ENCODE measurements at places on chromosomes 2 and 18.

GRCh38 chr18:47287911-47288585, 36.6 kb upstream of the SKOR2 start:
- DNase-seq: no peak

- peak; percentile 71 for DNase-seq
These were observed 21.7 kb upstream of the CTAGE1 start for GRCh38 chr18:22439447-22439846.

DNA sequence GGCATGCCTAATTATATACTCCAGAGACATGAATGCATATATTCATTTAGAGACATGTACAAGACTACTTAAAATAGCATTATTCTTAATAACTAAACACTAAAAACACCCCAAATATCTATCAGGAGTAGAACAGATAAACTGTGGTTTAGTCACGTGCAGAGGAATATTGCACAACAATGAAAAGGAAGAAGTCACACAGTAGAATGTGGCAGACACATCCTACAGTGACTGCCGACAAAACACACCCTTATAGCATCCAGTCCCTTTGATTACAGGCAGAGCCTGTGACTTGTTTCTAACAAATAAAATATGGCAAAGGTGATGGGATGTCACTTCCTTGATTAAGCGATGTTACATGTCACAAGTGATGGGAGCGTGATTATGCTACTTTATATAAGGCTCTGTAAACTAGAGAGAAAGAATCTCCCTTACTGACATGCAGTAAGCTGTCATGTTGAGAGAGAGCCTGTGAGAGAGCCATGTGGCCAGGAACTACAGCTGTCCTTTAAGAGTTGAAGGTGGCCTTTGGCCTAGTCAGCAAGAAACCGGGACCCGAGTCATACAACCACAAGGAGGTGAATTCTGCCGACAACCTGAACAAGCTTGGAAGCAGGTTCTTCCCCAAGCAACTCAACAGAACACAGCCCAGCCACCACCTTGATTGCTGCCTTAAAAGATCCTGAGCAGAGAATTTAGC, 39.1 kb upstream of the LGALSL start:
- no peak for DNase-seq

- DNase-seq: no peak
These were observed 68.6 kb downstream of the NYAP2 start for GRCh38 chr2:225468131-225468530.

GRCh38 chr2:65700004-65700651, 267.7 kb upstream of the SPRED2 start:
- DNase-seq: no peak

- no peak for DNase-seq
These were observed 65.6 kb downstream of the ZFP36L2 start for GRCh38 chr2:43160778-43161177.

DNA sequence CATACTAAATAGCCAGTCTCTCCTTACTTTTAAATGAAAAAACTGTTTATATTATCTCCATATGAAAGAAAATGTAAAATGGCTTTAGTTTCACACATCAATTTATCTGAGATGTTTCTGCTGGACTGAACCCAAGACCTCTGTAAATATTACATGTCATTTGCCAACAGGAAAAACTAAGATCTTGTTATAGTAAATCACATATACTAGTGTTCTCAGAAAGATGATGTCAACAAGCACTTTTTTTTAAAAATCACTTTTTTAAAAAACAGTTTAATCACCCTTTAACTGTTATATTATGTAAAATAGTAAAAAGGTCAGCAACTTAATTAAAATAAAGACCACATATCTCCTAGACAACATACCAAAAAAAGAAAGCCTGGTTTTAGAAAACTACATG, 46.3 kb downstream of the PTPN2 start:
- peak; percentile 56 for DNase-seq

DNA sequence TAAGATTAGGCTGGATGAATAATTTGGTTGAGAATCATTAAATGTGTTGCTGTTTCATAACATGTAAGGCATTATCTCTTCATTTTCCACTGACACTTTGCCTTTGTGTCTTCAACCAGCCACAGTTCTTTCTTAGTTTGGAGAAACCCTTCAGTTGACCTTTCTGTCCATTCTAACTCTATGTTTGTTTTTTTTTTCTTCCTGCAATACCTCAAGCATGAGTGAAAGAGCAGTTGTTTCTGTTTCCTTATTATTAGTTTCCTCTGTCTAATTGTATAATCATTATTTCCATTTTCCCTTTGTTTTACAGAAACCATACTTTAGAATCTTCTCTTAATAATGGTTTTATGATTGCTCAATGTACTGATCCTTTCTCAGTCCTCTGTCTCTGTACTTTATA, 25.6 kb downstream of the HADHB start:
- DNase-seq: no peak

DNA sequence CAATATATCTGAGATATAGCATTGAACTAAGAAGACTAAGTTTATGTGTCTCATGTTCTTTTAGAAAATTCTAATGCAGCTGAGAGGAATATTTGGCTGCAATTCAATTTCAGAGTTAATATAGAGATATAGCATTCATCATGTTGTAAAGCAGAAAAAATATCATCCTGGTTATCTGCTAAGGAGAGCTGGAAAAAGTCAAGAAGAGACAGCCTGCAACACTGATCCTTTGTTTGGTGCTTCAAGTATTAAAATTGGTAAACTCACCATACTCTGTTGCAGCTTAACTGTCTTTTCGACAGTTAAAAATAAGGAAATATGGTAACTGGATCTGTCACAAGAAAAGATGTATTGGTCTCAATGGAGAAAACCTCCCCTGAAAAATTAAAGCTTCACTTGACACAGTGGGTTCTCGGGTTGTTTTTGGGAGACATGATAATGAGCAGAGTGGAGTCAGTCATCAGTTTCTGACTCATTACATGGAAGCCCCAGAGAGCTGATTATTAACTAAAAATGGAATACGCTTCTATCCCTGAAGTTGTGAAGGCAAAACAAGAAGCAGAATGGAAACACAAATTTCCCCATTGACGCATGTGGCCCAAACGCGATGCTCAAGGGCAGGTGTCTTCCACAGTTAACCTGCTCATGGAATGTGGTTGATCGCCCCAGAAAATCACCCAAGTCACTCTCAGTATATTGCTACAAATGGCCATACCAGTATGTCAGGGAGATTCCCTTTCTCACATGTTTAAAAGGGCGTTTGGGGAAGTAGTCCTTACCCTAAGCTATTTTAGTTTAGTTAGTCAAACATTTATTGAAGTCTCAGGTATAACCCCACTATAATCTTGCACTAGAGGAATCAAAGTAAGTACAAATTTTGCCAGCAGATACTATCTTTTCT, 8.2 kb downstream of the BCL2 start:
- no peak for DNase-seq

- no peak for DNase-seq
These were observed 119.8 kb downstream of the BCL2 start for GRCh38 chr18:63199743-63200241.

DNA sequence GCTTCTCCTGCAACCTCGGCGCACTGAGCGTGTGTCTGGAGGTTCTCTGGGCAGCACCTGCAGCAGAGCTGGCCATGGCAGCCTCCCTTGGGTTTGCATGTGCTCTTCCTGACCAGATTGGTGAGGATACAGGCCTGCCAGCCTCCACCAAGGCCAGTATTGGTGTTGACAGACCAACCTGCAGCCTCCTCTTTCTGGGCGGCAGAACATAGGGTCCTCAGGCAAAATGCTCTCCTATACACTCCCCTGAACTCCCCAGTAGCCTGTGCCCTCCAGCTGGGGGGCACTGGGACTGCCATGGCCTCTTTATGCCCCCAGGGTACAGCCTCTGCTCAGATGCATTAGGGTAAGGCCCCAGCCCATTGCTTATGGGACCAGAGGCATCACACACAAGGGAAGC, 131.9 kb upstream of the SPRED2 start:
- no peak for DNase-seq

GRCh38 chr2:83640506-83640905, 818.6 kb downstream of the SUCLG1 start:
- peak; percentile 20 for DNase-seq

DNA sequence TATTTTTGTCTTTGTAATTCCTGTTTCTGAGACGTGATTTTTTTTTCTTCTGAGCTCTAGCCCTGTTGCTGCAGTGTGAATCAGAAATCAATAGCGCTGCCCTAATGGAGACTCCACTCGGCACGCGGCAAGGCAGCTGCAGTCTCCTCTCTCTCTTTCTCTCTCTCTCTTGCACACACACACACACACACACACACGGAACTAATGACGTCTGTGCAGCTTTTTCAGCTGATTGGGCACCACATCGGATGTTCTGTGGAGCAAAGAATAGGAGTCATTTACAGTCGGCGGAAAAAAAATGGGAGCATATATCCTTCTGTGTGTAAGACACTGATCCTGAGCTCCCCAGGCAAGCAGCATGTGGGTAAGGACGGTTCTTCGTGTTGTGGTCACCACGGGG, 2.0 kb upstream of the MYT1L start:
- no peak for DNase-seq

GRCh38 chr2:40095000-40095399, 315.9 kb upstream of the THUMPD2 start:
- peak; percentile 68 for DNase-seq

DNA sequence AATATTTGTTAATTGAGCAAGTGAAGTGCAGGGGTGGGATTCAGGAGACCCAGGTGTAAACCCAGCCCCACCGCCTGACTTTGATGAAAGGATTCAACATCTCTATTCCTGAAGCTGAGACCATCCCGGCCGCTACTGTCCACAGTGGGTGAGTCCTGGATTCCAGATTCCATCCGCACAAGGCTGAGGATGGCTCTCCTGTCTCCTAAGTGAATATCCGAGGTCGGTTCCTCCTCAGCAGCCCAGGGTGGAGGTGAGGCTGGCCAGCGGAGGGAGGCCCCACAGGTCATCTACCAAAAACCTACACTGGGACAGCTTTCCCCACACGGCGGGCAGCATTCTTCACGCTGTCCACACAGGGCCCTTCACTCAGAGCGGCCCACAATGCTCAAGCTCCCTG, 57.6 kb downstream of the ACKR3 start:
- no peak for DNase-seq

GRCh38 chr18:7291046-7291445, 60.2 kb downstream of the LRRC30 start:
- no peak for DNase-seq

- DNase-seq: no peak
These were observed 15.4 kb downstream of the ALPG start for GRCh38 chr2:232422051-232422450.

- DNase-seq: no peak
These were observed 18.0 kb downstream of the FBXO41 start for GRCh38 chr2:73266061-73266901.

DNA sequence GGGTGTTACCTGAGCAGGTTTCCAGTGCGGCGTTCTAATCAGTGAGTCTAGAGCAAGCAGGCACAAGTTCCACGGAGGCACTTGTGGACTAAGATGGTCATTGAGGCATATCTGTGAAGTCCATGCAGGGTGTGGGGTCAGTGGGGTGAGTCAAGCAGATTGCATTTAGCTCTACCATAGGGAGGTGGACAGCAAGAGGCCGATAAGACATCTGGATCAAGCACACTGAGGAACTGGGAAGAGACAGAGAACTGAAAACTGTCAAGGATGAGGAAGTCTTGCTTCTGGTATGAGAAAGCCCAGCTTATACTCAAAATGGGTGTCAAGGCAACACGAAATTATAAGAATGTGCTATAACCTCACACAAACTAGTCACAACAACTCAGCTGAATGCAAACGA, 61.2 kb upstream of the SLC39A10 start:
- no peak for DNase-seq

DNA sequence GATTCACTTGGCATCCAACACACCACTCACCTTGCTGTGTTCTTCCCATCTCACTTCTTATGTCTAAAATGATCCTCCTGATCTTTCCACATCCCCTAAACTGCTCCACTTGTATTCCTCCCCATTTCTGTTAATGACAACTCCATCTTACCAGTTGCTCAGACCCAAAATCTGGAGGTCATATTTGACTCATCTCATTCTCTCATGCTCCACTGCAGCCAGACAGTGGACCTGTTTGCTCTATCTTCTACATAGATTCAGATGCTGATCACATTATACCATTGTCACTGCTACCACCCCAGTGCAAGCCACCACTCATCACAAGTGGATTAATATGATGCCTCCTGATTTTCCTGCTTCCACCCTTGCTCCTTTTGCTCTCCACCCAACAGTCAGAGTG, 7.9 kb upstream of the NABP1 start:
- DNase-seq: no peak

DNA sequence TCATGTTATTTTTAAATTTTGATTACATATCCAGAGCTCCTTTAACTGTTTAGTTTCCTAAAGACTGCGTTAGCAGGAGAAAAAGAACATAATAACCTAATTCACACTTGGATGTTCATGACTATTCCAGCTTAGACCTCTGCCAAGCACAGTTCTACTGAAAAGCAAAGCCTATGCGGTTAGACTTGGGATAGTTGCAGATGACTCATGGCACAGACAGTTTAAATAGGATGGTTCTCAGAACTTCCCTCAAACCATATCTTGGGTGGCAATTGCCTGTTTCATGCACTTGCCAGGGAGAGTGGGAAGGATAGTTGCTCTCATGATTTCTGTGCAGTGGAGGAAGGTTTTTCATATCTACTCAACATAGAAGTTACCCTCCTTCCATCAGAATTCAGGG, 149.7 kb upstream of the KLHL29 start:
- DNase-seq: peak; percentile 52

DNA sequence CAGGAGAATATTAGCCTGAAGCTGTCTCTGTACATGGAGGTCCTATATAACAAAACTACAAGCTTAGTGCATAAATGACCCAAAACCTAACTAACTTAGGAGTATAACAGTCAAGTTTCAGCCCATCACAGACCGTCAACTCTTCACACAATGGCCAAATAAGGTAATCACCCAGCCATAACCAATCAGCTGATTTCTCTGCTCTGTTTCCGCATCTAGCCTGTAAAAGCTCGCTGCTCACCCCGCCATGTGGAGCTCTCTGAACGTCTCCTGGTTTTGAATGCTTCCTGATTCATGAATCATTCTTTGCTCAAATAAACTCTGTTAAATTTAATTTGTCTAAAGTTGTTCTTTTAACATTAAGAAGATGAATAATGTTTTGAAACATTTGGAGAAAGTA, 593.6 kb downstream of the TMX3 start:
- DNase-seq: no peak

DNA sequence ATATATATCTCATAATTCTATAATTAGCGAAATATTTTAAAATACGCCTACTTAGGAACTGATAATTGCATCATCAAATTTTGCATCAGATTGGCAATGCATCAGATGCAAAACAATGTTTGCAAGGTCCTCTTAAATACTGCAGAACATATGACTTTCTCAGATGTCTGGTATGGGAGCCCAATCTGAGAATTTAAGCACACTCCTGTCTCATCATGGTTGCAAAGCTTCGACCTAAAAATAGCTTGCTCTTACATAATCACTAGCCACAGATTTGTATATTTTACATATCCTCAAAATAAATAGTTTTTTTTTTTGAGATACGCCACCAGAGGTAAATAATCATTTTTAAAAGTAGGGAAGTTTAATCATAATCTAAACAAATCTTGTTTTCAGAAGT, 123.2 kb downstream of the CABYR start:
- DNase-seq: peak; percentile 19

DNA sequence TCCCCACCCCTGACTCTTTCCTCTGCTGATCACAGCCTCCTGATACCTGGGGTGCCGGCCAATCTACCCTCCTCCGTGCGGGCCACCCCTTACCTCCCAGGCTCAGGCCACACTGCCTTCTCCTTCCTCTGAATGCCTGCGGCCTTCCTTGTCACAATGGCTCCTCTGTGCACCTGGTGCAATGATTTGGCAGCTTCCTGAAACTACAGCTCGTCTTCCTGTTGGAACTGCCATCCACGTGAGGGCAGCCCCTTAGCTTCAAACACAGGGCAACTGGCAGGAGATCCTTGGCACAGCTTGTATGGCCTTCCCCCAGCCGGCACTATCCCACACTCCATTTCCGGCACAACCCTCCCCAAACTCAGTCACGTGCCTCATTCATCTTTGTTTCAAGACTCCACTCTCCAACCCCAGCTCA, 69.0 kb downstream of the STPG4 start:
- DNase-seq: no peak
